ENCODE measurements at places on chromosomes 7 and 10. TPM values are rescaled to one million over a fixed set of nuclear protein-coding genes. Genes with fewer than 3 reads are reported as not detected.

DNA sequence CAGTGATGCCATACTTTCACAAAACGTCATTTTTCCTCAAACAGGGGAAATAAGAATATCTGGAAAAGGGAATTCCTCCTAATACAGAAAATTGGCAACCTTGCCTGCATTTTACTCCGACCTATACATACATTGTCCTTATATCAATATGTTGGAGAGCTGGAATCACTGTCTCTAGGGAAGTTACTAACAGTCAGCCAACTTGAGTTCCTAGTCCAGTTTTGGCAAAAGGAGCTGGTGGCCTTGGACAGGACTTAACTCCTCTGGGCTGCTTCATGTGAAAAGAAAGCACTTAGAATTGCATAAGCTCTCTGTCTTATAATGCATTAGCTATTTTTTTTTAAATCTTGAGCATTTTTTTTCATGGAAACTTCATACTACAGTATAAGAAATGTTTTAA is 174.2 kb upstream of the HGF start:
- no peaks in the 10 kb centered on the region for H3K27me3 ChIP-seq
- H3K4me3 ChIP-seq, result no peak overlapping the region
- H3K4me1 ChIP-seq, result no peaks in the 10 kb centered on the region
- no peaks in the 10 kb centered on the region for H3K36me3 ChIP-seq
- H3K27ac ChIP-seq, result no peak overlapping the region

DNA sequence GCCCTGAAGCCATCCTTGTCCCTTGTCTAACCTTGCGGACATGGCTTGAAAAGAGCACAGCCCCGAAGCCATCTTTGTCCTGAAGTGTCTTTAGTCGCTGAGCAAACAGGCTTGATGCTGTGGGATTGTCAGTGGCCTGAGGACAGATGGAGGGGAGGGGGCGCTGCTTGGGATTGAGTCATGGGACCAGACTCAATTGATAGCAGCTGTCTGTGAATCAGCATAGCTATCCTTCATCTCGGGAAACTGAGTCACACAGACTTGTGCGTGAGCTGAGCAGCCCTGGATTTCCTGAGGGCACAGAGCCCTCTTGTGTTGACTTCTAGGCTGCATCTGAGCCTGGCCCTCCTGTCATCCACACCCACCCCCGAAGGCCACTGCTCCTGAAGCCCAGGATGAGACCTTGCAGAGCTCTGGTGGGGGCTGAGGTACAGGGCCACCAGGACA is 14.4 kb downstream of the MYO1G start:
- H3K27me3 ChIP-seq, result peaks cover 4% of the 10 kb centered on the region
- no peak overlapping the region for H3K27ac ChIP-seq
- H3K4me3 ChIP-seq, result no peak overlapping the region

DNA sequence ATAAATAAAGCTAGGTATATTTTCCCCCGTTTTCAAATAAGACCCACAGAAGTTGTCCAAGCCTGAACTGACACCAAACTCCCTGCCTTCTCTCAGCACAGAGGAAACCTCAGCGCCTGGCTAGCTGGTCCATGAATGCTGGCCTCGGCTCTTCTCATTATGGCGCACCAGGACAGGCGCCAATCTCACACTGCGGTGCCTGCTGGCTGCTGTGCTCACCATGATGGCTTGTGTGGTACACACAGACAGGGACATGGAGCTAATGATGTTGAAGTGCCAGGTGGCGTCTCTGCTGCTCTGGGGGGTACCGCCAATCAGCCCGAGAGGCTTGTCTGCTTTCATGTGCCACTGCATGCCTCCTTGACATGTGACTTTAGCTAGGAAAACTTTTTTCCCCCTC is 43.2 kb upstream of the USP6NL start:
- H3K27me3 ChIP-seq, result peaks cover under 1% of the 10 kb centered on the region
- no peak overlapping the region for H3K4me3 ChIP-seq
- no peak overlapping the region for H3K27ac ChIP-seq
- H3K36me3 ChIP-seq, result no peaks in the 10 kb centered on the region
- H3K4me1 ChIP-seq, result peaks cover 2% of the 10 kb centered on the region

DNA sequence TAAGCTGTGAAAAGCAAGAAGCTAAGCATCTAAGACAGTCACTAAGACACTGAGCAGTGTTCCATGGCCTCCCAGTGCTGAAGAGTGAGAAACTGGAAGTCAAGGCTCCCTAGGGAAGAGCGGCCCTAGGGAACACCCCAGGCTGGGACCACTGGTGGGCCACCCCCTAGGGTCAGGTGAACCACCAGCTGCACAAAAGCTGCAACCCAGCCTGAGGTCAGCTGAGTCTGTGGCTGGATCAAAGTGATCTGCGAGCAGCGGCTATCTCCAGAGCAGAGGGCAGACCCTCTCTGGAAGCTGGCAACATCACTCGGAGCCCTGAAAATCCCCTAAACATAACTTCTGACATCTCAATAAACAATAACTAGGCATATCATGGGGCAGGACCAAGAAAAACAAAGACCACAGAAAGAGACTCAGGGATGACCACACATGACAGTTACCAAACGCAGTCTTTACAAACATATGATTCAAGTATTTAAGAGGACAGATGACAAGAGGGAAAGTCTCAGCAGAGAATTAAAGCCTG is 125.8 kb downstream of the DLG5 start:
- no peak overlapping the region for H3K4me3 ChIP-seq
- no peak for DNase-seq
- no peaks in the 10 kb centered on the region for H3K4me1 ChIP-seq
- no peaks in the 10 kb centered on the region for H3K27me3 ChIP-seq
- H3K36me3 ChIP-seq, result peaks cover 6% of the 10 kb centered on the region

DNA sequence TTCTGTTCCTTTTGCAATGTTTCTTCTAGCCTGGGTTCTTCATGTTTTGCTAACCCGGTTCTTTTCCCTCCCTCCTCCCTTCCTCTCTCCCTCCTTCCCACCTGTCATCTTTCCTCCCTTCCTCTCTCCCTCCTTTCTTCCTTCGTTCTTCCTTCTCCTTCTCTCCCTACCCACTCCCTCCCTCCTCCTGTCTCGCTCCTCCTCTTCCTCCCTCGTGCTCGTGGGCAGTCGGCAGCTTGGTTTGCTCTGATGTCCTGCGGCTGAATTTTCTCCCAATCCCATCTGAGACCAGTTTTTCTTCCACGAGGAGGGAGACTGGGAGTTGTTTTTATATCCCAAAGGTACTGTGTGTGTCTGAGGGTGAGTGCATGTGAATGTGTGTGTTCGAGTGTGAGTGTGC is 43.6 kb upstream of the DIP2C start:
- no peak for DNase-seq
- no peaks in the 10 kb centered on the region for H3K4me1 ChIP-seq
- H3K27ac ChIP-seq, result no peak overlapping the region
- no peaks in the 10 kb centered on the region for H3K36me3 ChIP-seq
- peaks cover 1% of the 10 kb centered on the region for H3K27me3 ChIP-seq
- no peak overlapping the region for H3K4me3 ChIP-seq

Gene HYAL4
- not detected for total RNA-seq

DNA sequence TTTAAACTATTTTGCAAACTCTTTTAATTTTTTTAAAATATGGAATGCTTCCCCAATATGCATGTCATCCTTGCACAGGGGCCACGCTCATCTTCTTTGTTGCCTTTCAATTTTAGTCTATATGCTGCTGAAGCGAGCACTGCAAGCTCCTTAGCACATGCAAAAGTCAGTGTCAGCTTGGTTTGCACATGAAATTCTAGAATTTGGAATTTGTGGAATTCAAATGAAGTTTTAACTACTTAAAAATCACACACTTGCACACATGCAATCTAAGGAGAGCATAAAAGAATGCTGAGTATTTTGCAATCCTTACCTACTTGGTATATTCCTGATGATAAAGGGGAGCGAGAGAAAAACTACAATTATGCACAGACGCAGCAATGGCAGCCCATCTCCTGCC is 78.3 kb upstream of the ATP6V0A4 start:
- no peak overlapping the region for H3K27ac ChIP-seq
- no peak overlapping the region for H3K4me3 ChIP-seq
- H3K36me3 ChIP-seq, result no peaks in the 10 kb centered on the region
- H3K4me1 ChIP-seq, result no peaks in the 10 kb centered on the region
- DNase-seq, result no peak

Gene VSTM2A
- not detected for total RNA-seq

- no peaks in the 10 kb centered on the region for H3K4me1 ChIP-seq
- H3K27me3 ChIP-seq, result peaks cover 21% of the 10 kb centered on the region
- H3K36me3 ChIP-seq, result no peaks in the 10 kb centered on the region
- DNase-seq, result no peak
Measured at GRCh38 chr7:87231258-87231657, 11.7 kb upstream of the TMEM243 start.

- DNase-seq, result no peak
- H3K27me3 ChIP-seq, result peaks cover 86% of the 10 kb centered on the region
- H3K4me3 ChIP-seq, result no peak overlapping the region
Measured at GRCh38 chr7:20796500-20796899, 9.8 kb upstream of the SP8 start.

DNA sequence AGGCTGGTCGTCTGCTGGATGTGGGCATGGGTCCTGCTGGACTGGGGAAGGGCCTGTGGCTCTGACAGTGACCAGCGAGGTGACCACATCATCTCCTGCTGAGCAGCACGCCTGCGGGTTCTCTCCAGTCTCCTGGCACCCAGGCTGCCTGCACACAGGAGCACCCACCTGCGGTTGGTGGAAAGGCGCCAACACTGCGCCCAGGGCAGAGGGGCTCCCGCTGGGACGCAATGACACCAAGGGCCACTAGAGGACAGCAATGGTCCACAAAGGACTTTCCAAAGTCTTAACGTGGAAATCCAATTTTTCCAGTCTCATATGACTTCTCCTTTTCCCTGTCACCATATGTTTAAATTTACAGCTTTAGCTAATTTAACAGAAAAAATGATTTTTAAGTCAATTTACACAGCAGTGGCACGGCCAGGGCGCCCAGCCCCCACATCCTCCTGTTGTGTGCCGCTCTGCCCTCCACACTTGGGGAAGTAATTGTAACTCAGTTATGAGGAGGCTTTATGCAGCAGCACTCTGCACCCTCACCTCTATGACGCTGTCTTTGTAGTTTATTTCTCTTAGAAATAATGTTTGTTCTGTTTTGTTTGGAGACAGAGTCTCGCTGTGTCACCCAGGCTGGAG is 38.1 kb downstream of the CFAP46 start:
- H3K4me1 ChIP-seq, result no peaks in the 10 kb centered on the region
- H3K27me3 ChIP-seq, result no peaks in the 10 kb centered on the region
- H3K27ac ChIP-seq, result no peak overlapping the region

Data from endothelial cell of umbilical vein (primary cell).